ENCODE measurements at places on chromosomes 3 and 15. TPM values are rescaled to one million over a fixed set of nuclear protein-coding genes. Genes with fewer than 3 reads are reported as not detected.

- H3K4me3 ChIP-seq: no peak overlapping the region
- no peak overlapping the region for H3K27ac ChIP-seq
- DNase-seq: peak; percentile 44
- no peaks in the 10 kb centered on the region for H3K4me1 ChIP-seq
Observed at GRCh38 chr3:185316740-185317412, 46.1 kb upstream of the MAP3K13 start.

DNA sequence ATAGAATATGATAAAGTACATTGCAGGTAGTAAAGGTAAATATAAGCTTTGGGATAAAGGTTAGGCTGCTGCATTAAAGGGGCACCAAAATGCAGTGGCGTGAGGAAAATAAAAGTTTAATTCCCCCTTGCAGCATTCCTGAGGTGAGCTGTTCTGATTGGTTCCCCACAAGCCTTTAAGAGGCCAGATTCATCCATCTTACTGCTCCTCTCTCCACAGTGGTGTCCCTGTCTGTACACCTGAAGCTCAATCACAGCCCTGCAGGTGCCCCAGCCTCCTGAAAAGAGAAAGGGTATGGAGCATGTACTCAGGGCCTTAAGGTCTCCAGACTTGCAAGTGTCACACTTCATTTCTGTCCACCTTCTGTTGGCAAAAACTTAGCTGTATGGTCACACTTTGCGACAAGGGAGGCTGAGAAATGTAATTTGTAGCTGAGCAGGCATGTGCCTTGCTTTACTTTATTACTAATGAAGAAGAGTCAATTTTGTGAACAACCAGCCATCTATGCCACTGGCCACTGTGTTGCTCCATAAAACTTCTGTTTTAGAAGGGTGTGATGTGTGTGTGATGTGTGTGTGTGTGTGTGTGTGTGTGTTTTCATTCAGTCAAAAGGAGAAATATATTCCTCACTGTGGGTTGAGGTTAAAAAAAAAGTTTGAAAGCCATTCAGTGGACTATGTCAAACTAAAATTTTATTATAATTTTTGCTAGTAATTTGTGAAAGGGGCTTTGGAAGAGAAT lies 12.8 kb downstream of the LACTB start:
- peaks cover 10% of the 10 kb centered on the region for H3K4me1 ChIP-seq
- no peak overlapping the region for H3K4me3 ChIP-seq

The PLA2G4E gene
- not detected for total RNA-seq

The P3H2 gene
- 4.6 TPM for total RNA-seq

The UNC13C gene
- total RNA-seq: not detected

The PXYLP1 gene
- total RNA-seq: 5.1 TPM

GRCh38 chr15:42832576-42832975 lies 88.0 kb downstream of the TTBK2 start:
- H3K4me3 ChIP-seq: no peak overlapping the region
- no peak overlapping the region for H3K27ac ChIP-seq
- no peaks in the 10 kb centered on the region for H3K4me1 ChIP-seq
- no peaks in the 10 kb centered on the region for H3K27me3 ChIP-seq
- peak; percentile 94 for DNase-seq

GRCh38 chr15:69319384-69320375 lies 21.0 kb downstream of the PAQR5 start:
- no peaks in the 10 kb centered on the region for H3K4me1 ChIP-seq
- H3K36me3 ChIP-seq: no peaks in the 10 kb centered on the region
- no peaks in the 10 kb centered on the region for H3K27me3 ChIP-seq
- H3K4me3 ChIP-seq: no peak overlapping the region
- no peak overlapping the region for H3K27ac ChIP-seq

The TM6SF1 gene
- total RNA-seq: 2.3 TPM

The TMEM89 gene
- total RNA-seq: not detected

DNA sequence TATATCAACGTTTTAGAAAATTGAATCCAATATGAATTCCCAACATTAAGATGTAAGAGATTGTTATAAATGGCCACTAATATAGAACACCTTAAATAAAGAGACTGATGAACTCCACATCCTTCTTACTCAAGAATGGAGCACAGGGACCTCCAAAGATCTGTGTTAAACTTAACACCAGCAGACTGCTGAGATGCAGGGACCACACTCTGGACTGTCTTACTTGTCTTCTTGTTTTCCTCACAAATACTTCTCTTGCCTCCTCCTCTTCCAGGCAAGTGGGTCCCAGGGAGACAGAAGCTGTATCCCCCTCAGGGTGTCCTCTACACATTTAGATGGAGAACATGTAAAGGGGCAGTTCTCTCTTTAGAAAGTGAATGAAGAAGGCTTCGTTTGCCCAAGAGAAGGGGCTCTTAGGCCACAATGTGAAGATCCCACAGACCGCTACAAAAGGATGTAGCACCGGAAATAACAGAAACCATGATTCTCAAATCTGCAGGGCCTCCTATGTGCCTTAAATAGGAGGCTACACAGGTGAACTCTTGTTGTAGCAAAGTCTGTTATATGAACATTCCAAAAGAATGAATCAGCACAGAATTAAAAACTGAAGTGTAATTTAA lies 52.2 kb downstream of the SATB1 start:
- no peaks in the 10 kb centered on the region for H3K4me1 ChIP-seq
- no peak overlapping the region for H3K27ac ChIP-seq
- H3K36me3 ChIP-seq: no peaks in the 10 kb centered on the region
- H3K27me3 ChIP-seq: no peaks in the 10 kb centered on the region
- DNase-seq: no peak

The NLGN1 gene
- 2.1 TPM for total RNA-seq

GRCh38 chr15:61339516-61339915 lies 110.4 kb upstream of the RORA start:
- H3K27me3 ChIP-seq: no peaks in the 10 kb centered on the region
- no peak for DNase-seq
- H3K4me3 ChIP-seq: no peak overlapping the region
- H3K36me3 ChIP-seq: no peaks in the 10 kb centered on the region

All from fibroblast of lung (primary cell).